ENCODE measurements at places on chromosomes 12 and 14.

DNA sequence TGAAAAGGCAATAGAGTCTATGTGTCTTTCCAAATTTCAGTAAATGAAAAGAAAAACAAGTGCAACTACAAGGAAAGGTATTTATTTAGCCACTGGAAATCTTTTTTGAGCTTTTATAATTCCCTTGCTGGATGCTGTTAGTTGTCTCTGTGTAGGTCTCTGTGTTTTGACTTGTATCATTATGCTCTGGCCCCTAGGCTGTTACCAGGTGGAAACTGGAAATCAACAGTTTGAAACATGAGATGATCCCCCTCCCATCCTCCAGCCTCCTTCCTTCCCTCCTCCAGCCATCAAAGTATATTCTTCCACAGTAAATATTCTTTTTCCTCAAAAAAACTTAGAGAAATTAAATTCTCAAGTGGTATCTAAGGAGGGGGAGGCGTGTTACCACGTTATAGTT is 934 bp upstream of the DCN start:
- DNase-seq, result no peak

- DNase-seq, result no peak
Observed at GRCh38 chr12:41966001-41966400, 178.7 kb downstream of the GXYLT1 start.

DNA sequence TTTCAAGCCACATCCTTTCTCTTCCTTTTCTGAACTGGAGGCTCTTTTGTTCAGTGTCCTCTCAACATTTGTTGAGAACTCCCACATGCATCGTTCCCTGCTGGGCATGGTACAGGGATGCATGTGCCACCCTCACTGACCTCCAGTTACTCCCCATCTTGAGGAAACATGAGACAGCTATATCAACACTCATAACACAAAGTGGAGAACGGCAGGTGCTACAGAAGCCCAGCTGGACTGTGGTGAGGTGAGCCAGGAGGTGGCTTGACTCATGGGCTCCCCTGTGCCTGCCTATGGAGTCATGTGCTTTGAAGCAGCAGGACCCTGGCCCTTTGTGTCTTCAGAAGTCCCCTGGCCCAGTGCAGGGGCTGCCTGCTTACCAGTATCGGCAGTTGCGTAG is 9.7 kb downstream of the MYH6 start:
- no peak for DNase-seq

- no peak for DNase-seq
Observed at GRCh38 chr14:67319142-67319541, 40.5 kb downstream of the ATP6V1D start.

- DNase-seq, result no peak
Observed at GRCh38 chr14:97251491-97252155, 454.4 kb downstream of the VRK1 start.

DNA sequence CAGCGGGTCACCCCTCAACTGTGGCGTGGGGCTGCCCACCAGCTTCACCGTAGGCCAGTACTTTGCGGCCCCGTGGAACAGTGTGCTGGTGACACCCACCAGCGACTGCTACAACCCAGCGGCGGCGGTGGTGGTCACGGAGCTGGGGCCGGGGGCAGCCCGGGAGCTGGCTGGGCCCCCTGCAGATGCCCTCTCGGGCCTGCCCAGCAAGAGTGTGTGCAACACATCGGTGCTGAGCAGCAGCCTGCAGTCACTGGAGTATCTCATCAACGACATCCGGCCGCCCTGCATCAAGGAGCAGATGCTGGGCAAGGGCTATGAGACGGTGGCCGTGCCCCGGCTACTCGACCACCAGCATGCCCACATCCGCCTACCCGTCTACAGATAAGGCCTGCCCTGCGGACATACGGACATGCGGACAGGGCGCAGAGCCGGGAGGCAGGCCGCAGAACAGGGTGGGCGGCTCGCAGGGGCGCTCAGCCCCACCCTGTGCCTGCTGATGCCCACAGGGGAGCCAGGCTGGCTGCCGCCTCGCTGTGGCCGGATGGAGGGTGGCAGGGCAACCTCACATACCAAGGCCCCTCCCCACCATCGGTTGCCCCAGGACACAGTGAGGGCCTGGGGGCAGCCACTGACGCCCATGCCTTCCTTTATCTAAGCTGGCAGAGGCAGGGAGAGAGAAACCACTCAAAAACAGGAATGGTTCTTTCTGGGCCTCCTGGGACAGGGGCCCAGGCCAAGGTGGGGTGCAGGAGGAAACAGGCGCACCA is 55.5 kb downstream of the FAM222A start:
- no peak for DNase-seq

GRCh38 chr12:82527165-82527780 is 159.4 kb upstream of the TMTC2 start:
- DNase-seq, result peak; percentile 65

- DNase-seq, result peak; percentile 93
Observed at GRCh38 chr12:92561543-92561899, 141.3 kb upstream of the PLEKHG7 start.

GRCh38 chr12:132085291-132085635 is 58.9 kb downstream of the DDX51 start:
- peak; percentile 35 for DNase-seq
